ENCODE measurements at places on chromosomes 3 and 15.

DNA sequence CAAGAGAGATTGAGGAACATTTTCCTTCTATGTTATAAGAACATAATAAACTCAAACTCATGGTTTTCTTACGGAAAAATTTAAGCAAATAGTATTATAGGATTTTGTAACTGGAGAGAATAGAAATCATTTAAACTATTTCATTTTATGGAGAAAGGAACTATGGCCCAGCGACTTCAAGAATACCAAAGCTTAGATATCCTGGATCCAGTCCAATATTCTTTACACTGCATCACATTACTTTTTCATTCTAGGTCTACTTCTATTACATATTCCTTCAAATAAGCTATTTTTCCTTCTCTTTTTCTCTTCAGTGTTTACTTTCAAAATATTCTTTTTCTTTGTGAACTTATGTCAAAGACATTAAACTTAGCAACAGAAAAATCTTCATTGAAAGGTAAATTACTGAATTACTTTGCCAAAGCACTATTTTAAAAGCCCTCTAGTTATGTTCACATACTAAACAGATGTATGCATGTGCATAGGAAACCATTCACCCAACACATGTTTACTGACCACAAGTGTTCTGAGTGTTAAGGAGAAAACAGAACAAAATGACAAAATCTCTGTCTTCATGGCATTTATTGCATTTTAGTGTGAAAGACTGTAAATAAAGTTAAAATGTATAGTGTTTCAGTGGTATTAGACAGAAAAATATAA is 20.4 kb downstream of the KPNA4 start:
- DNase-seq: no peak

DNA sequence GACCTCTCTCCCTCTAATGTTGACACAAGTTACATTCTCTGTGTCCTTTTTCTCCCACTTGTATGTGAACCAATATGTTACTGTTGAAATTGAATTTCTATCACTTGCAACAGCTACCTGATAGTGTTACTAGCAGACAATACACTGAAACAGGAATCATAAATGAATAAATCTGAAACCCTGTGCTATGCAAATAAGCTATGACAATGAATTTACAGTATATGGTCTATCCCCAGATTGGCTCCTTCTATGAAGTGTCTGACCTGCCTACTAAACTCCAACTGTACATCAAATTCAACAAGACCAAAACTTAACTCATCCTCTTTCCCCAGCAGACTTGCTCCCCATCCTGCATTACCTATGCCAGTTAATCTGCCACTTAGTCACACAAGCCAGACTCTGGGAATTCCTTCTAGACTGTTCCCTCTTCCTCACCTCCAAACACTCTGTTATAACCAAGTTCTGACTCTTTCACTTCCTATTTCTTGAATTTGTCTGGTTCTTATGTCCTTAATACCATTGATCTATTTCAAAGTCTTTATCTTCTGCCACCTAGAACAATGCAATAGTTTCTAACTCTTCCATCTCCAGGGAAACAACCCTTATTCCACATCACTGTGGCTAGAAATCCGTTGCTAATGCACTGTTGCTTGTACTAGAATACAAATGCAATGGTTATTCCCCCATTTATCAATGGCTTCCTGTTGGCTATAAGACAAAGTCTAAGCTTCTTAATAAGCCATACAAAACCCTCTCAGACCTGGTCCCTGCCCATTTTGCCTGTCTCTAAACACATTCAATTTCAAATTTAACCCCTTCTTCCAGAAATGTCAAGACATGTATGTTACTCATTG is 13.4 kb upstream of the ZNF639 start:
- no peak for DNase-seq

GRCh38 chr3:168002786-168003368 is 92.8 kb downstream of the GOLIM4 start:
- no peak for DNase-seq

GRCh38 chr3:146589899-146590508 is 15.1 kb downstream of the PLSCR5 start:
- DNase-seq: no peak

DNA sequence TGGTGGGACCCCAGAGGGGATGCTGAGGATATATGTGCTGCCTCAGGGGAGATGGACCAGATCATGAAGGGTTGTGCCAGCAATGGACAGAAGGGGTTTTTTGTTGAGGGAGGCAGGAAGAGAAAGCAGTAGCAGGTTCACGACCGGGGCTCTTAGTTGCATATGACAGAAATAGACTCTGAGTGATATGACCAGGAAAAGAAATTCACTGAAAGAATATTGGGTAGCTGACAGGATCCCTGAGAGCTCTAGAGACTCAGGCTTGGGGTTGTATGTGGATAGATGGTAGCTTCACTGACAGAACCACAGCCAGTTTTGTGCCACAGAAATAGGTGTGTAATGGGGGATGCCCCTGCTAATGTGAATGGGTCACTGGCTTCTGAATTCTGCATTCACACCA is 241.6 kb downstream of the ZNF621 start:
- DNase-seq: no peak

- no peak for DNase-seq
These were observed 22.1 kb downstream of the AMOTL2 start for GRCh38 chr3:134352031-134352671.

DNA sequence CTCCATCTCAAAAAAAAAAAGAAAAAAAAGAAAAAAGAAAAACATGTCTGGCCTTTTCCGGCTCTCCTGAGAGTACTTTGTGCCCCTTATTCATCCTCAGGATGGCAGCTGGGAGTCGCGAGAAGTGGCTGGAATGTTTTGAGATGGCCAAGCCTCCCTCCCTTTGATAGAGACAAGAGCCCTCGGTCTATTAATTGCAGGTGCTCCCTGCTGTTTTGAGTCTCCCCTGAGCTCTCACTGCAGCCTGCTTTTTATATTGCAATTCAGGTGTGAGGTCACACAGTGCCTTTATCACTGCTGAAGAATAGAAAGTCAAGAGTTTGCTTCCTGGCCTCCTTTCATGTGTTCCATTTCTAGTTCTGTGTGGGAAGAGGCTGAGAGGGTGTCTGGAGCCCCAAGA is 10.9 kb downstream of the CA12 start:
- no peak for DNase-seq

GRCh38 chr15:57591822-57592367 is at the start of gene MYZAP:
MYZAP (plus strand) TSS chr15:57591904; CDS start chr15:57592035, 131 bp downstream.
- DNase-seq: no peak

GRCh38 chr3:61768284-61769037 is 207.1 kb downstream of the PTPRG start:
- no peak for DNase-seq

DNA sequence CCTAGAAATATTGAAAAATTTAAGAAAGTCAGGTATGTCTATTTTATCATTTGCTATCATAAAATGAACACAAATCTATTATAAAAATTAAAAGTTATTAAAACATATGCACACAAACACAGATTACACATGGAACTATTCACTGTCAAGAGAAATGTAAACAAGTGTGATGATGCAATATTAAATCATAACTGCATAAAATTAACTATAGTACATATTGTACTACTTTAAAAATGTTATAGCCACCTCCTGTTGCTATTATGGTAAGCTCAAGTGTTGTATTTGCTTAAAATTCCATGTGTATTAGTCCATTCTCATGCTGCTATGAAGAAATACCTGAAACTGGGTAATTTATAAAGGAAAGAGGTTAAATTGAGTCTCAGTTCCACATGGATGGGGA is 54.7 kb upstream of the CMC1 start:
- DNase-seq: no peak

GRCh38 chr3:194682694-194683310 is 2.9 kb upstream of the FAM43A start:
- peak; percentile 53 for DNase-seq

DNA sequence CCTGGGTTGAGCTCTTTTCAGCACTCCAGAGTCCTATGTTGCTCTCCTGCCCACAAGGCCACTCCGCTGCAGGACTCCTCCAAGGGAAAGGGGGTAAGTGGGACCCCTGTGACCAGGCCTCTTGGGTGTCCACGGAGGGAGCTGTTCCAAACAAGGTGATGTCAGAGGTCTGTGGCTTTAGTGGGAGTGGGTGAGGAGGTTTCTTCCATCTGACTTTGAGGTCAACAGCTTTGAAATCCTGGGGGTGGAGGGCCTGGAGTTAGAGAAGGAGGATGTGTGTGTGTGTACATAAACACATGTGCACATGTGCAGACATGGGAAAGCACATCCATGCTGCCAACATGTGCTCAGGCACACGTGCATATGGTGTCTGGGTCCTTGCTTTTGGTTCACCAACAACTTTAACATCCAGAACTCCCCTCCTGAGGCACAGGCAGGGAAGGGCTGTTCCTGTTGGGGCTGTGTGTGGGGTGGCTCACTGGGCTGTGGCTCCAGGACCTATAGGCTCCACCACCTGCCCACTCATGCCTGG is 51.4 kb upstream of the TMEM115 start:
- no peak for DNase-seq

Measured in AG04449 (cell line).